ENCODE measurements at places on chromosomes 1 and 21.

DNA sequence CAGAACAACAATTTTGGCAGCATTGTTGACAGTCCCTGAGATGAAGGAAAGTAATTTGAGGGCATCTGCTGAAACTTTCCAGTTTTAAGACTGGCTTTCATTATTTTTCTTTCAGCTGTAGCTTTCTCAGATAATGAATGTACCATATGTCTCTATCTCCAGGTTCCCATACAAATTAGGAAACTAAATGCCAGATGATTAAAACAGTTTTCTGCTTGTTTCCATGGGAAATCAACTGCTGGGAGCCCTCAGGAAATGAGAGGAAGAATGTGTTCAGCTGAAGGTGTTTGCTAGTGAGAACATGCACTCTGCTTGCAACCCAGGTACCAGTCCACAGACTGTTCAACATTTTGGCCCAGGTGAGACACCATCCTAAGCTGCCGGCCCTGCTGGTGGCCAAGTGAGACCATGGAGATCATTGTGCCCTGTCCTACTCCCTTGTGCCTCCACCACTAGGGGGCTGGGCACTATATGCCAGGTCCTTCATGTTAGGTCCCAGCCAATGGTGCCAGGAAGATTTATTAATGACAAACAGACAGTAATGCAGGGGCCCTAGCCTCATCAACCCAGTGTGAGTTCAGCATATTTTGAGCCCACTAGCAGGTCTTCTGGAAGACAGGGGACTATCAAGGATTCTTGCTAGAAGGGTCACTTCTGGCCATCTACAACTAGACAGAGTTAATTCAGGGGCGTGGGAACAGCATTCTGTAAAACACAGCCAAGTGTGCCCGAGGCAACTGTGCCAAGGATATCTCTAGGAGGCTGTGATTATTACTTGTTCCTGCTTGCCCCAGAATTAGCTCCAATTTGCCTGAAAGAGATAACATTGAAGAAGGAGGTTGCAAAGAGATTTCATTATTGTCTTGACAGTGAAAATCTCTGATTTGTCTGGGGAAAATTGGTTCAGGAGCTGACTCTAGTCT, 17.0 kb upstream of the LRRC8C start:
- DNase-seq = peak; percentile 67

DNA sequence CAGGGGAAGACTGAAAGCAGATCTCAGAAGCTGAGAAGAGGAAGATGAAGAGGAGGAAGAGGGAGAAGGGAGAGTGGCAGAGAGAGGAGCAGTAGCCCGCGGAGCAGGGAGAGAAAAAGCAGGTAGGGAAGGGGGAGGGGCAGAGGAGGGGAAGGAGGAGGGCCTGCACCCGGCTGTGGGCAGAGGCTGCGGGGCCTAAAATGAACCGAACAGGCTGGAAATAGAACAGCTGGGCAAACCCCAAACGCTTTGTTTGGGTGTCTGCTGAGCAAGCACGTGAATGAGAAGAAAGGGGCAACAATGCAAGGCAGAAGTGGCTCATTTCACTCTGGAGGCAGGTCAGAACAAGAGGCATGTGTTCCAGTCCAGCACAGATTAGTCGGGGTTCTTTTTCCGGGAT, 33.5 kb downstream of the KCNC4 start:
- DNase-seq = peak; percentile 68

GRCh38 chr1:217687511-217687910, 56.4 kb downstream of the SPATA17 start:
- DNase-seq = no peak

DNA sequence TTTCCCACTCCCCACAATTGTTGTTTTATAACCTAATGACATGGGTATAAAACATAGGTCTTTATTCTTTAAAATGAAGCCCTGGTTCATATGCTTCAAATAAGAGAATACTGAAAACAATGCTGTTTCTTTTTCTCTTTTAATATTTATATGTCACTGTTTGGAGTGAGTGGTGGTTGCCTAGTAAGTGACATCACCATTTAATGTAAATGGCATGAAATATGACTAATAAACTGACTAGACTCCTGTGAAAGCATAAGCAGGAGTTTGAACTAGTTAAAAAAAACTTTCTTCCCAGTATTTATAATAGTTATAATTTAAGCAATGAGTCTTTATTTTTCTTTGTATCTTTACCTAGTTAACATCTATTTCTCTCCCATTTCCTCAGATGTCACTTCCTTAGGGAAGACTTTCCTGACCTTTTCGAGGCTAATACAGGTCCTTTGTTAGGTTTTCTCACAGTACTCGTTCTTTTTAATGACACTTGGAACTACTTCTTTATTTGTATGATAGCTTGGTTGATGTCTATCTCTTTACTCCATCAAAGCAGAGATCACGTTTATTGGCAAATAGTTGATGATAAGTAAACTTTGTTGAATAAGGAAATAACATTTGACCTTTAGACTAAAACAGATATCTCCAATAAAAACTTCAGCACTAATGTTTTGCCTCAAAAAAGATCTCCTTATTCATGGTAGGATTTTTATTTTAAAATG, 105.4 kb upstream of the PDC start:
- DNase-seq = no peak

DNA sequence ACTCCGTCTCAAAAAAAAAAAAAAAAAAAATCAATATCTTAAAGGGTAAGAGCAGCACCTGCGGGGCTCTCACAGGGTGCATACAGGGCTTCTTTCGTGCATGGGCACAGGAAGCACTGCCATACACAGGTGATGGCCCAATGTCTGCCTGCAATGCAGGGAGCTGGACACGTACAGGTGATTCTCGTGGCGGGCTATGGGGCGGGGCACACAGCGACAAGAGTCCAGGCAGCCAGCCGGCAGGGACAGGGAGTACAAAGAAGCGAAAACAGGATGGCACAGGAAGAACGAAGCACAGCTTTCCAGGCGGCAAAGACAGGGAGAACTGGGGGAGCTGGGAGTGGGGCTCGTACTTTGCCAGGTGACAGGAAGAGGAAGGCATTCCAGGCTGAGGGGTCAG, 1.6 kb downstream of the KIF17 start:
- no peak for DNase-seq

Measured in suppressor macrophage (primary cell).